GM23248 (cell line): ENCODE measurements at places on chromosomes 11 and 22. TPM values are rescaled to one million over a fixed set of nuclear protein-coding genes. Genes with fewer than 3 reads are reported as not detected.

Gene ZNF280A
- not detected in 2 replicates for polyA plus RNA-seq

Gene MEI1
- 5.5 and 5.9 TPM in 2 replicates for polyA plus RNA-seq

Gene TRIM51
- polyA plus RNA-seq: not detected in 2 replicates

Gene RFPL3
- not detected in 2 replicates for polyA plus RNA-seq

Gene IGSF9B
- polyA plus RNA-seq: 0.04 TPM in 1 of 2 replicates, not detected in the other

Gene RASSF10
- not detected in 2 replicates for polyA plus RNA-seq

Gene OR4D11
- not detected in 2 replicates for polyA plus RNA-seq

Gene OR10D3
- polyA plus RNA-seq: not detected in 2 replicates

Gene GPR83
- 0.04 TPM in 1 of 2 replicates, not detected in the other for polyA plus RNA-seq

Gene STK33
- polyA plus RNA-seq: not detected in 2 replicates

Gene CDC45
- polyA plus RNA-seq: 10.1 and 10.6 TPM in 2 replicates

Gene KBTBD4
- 16.8 and 18.4 TPM in 2 replicates for polyA plus RNA-seq

Gene CD81
- 66.8 and 67.6 TPM in 2 replicates for polyA plus RNA-seq

Gene HDAC10
- polyA plus RNA-seq: 4.3 and 6.6 TPM in 2 replicates

Gene TBX10
- not detected in 2 replicates for polyA plus RNA-seq

Gene CCS
- 44.1 and 44.2 TPM in 2 replicates for polyA plus RNA-seq

Gene OR52A1
- polyA plus RNA-seq: not detected in 2 replicates

Gene CD248
- polyA plus RNA-seq: 616 and 629 TPM in 2 replicates

Gene LMO1
- not detected in 2 replicates for polyA plus RNA-seq

Gene ANGPTL5
- polyA plus RNA-seq: 0.15 TPM in 1 of 2 replicates, not detected in the other

Gene TSPAN32
- not detected in 2 replicates for polyA plus RNA-seq

Gene MMP7
- not detected in 2 replicates for polyA plus RNA-seq

Gene PKDREJ
- polyA plus RNA-seq: 0.04 TPM in 1 of 2 replicates, not detected in the other

Gene UPB1
- not detected in 2 replicates for polyA plus RNA-seq

Gene PITPNM1
- polyA plus RNA-seq: 10.8 and 12.1 TPM in 2 replicates

Gene GLYATL1
- 0.22 and 0.54 TPM in 2 replicates for polyA plus RNA-seq

Gene CPT1B
- polyA plus RNA-seq: 1.0 and 1.3 TPM in 2 replicates

Gene ENTHD1
- polyA plus RNA-seq: not detected in 2 replicates

Gene POU2AF2
- not detected in 2 replicates for polyA plus RNA-seq

Gene SERHL2
- 5.0 and 5.1 TPM in 2 replicates for polyA plus RNA-seq

Gene RAB36
- polyA plus RNA-seq: 5.0 and 6.8 TPM in 2 replicates
